NCI-H2029 treated with DMSO at 0.1 percent for 48 hours (cell line): ENCODE measurements at places on chromosomes 7 and 10.

DNA sequence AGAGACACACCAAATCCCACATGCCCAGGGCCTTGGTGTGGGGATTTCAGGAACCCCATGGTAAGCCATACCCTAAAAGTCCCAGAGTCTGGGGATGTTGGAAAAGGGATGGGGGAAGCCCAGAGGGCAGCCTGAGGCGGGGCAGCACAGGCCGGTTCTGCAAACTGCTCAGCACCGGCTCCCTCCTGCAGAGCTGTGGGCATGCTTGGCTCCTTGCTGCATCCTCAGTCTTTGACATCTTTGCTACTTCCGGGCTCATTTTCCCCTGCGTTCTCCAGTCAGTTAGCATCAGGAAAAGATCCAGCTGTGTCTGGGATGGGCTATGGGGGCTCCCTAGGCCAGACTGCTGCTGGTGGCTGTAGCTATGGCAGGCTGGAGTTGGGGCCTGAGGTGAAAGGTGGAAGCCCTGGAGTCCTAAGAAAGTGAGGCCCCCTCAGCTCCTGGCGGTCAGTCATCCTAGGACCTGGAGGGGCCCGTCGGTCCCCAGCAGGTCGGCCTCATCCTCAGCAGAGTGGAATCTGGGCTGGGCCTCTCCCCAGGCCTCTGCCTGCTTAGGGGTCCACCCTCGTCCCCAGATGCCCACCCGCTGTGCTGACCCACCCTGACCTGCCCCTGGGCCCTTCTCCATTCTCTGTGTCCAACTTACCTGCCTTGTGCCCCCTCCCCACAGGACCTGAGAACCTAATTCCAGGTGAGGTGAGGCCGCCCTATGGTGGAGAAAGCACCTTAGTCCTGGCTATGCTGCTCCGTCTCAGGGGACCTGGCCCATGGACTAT lies 9.3 kb downstream of the TBATA start:
- no peak for DNase-seq

DNA sequence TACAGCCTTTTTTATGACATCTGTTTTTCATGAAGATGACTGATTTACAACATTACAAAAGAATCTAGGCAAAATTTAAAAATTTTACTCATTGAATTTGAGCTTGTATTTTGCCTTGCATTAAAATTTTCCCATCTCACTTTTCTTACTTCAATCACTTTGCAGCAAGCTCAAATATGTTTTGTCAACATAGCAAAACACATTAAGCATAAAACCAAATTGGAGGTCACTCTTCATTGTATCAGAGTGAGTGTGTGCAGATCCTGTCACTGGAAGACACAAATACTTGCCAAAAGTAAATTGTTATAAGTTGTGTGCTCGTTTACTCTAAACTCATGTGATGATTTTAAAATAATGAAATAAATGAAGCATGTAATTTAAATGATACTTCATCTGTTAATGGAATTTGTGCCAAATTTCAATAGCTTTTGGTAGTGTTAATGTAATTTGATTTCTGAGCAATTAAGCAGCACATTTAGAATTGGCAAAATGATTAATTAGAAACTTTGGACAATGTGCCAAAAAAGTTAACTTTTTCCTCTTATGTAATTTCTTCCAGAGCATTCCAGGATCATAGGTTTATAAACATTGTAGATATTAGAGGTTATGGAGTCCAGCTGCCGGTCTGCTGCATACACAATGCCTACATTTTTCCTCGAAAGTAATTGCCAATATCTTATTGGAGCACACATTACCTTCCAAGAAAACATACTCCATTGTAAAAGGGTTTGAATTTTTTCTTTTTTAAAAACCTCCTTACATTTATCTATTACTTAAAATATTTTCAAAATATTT lies 1078.2 kb upstream of the LRRTM3 start:
- no peak for DNase-seq

DNA sequence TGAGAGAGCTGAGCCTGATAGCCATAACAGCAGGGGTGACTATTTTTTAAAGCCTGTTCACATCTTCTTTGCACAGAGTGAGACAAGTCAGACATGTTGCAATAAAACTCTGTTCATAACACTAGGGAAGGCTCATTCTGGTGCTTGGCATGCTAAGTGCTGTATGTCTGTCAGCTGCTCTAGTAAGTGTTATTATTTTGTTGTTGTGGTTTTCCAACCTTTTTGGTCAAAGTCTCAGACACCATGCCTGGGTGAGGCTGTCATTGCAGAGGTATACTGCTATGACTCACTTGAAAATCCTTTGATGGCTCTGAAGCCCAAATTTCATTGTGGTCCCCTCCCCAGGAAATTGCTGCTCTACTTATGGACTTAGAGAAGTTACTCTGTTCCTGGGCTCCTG lies 129.7 kb downstream of the ADRA2A start:
- DNase-seq, result no peak

DNA sequence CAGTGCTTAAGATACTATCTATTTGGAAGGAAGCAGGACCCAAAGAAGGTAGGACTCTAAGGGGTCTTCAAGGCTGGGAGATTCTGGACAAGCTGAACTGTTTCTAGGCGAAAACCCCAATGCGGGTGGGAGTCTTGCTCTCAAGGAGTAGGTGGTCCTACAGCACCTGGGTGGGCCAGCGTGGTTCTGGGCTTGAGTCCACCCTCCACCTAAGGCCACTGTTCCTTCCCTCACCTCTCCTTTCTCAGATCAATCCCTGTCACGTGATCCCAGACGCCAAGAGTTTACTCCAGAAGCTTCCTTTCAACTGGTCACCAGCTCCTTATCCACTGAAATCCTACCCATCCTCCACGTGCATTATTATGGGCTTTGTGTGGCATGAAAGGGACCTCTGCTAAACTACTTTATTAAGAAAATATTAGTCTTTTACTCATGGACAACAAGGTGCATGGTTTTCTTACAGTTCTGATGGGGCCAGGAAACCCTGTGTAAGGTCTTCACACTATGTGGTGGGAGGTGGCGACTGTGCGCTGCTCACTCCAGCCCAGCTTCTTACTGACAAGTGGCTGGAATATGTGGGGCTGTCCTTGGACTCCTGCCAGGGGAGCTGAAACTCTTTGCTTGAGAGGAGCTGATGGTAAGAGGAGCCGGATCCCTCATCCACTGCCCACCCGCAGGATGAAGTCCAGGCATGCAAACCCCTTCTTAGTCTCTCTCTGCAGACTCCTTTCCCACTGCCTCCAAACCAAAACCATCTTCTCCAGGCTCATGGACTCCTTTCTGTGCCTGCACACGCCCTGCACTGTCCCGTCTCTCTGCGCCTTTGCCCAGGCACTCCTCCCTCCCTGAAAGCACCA lies 1.6 kb downstream of the ZNF746 start:
- DNase-seq, result no peak

GRCh38 chr10:69075431-69075830 lies 12.5 kb upstream of the SRGN start:
- DNase-seq, result no peak

DNA sequence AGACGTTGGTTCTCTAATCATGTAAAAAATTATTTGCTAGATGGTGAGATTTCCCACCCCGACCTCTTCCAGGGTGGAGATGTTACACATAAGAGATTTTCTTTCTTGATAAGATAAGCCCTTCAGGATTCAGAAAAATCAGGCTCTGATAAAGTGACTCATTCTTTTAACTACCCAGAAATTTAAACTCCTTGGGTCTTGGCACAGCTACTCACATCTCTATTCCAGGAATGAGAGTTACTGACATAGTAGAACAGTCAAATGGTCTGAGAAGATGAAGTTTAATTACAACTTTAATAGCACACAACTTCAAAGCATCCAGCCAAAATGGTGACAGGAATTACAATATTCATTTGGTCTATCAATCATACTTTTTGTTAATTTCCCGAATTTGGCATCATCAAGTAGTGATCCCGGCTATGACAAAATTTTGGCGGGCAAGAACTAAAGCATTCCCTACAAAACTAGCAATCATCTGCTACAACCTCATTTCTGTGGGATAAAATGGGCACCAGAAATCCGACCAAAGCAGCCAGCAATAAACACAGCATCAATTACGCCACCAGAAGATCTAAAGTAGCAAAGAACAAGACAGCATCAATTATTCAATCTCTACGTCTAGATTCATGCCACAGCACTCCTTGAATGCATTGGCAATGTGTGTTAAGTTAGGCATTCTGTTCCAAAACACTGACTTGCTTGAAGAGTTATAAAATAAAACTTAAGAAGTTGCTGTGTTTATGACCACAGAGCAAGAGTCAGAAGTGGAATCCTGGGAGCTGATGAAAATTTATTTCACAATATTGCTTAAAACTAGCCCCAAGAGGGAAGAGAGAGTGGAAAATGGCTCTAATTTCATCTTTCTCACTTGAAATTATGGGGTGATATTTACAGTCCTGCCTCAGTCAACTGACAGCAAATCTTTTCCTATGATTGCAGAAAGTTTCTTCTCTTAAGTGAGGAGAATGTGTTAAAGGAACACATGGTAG lies 565.7 kb upstream of the ANKRD30A start:
- no peak for DNase-seq

DNA sequence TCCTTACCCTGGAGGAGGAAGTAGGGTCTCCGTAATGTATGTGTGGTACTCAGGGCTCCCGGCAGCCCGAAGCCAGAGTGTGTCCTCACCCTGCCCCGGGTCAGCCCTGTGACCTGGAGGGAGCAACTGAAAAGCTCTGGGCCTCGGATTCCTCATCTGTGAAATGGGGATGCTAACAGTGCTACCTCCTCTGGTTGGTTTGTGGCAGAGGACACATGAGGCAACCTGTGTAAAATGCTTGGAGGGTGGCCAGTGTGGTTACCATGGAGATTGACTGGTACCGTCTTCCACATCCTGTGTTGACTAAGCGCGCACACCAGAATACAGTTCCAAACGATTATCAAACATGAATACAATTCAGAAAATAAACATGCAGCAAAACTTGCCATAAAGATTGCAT lies 163.8 kb upstream of the KLF6 start:
- DNase-seq, result no peak

- DNase-seq, result no peak
These were observed 373.6 kb downstream of the DNAJB6 start for GRCh38 chr7:157710396-157710795.

DNA sequence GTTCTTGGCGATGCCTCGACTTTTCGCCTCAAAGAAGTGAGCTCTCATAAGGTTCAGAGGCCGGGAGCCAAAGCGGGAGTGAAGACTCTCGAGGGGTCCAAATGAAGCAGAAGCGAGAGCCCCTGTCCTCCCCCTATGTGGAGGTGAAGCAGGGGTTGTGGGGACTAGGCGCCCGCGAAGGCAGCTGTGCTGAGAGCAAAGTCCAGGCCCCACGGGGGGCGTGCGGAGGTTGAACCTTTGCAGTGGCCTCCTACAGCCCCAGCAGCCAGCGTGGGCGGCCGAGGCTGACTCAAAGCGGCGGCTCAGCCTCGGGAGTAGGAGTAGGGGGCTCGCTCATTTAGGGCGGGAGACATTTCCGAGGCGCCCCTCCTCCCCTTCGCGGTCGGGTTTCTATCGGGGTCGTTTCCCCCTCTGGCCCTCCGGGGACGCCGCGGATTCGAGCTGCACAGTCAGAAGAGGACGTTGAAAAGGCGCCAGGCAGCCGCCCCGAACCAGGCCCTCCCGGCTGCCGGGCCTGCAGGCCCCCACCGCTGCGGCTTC lies 553 bp upstream of the ADD3 start:
- DNase-seq, result no peak

GRCh38 chr10:29542723-29543122 lies 92.0 kb downstream of the SVIL start:
- no peak for DNase-seq

DNA sequence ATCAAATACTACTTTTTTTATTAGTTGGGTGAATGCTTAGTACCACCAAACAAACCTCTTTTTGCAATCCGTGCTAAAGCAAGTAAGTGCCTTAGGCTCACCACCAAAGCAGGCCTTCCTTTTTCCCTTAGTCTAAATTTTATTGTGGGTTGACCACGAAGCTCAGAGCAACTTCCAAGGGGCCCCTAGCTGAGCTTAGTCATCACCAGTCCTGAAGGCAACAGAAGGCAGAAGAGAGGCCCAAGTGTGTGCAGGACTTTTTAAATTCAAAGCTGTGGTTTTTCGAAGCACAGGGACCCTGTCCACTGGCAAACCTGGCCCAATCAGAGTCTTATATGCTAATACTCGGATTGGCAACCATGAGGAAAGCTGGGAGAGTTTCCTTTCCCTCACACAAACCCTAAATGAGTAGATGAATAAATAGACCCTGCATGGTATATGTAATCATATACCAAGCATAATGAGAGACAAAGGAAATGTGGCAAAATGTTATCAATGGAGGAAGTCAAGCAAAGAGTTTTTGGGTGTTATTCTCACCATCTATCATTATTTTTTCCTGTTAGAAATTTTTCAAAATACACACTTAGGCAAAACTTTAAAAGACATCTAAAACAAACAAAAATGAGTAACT lies 453.2 kb upstream of the GALNT17 start:
- DNase-seq, result no peak

DNA sequence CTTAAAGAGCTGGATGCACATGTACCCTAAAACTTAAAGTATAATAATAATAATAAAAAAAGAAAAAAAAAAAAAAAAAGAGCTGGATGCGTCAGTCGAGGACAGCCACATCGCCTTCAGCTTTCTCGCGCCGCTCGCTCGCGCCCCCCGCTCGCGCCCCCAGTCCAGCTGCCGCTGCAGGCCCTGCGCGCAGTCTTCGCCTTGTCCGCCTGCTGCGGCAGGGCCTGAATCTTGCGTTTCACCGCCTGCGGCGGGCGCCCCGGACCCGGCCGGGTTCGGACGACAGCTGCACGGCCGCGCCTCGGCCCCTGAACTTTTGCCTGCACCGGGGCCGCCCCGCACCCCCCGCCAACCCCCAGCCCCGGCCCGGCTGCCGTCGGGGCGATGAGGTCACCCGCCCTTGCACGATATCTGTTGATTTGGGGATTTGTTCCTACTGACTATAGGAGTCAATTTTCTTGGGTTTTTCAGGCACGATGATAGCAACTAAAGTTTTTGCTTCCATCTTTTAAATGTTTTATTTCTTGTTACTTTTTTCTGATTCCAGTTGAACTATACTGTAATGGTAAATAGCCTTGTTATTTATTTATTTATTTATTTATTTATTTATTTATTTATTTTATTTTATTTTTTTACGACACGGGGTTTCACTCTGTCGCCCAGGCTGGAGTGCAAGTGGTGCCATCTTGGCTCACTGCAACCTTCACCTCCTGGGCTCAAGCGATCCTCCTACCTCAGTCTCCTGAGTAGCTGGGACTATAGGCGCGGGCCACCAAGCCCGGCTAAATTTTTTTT lies 33.5 kb upstream of the CPN1 start:
- DNase-seq, result no peak

GRCh38 chr10:6164271-6165095 lies 38.2 kb upstream of the PFKFB3 start:
- DNase-seq, result no peak

GRCh38 chr10:79105150-79105739 lies 36.5 kb downstream of the ZMIZ1 start:
- DNase-seq, result no peak

GRCh38 chr7:3134745-3135144 lies 91.1 kb upstream of the CARD11 start:
- no peak for DNase-seq

GRCh38 chr7:102944241-102944640 lies 31.4 kb downstream of the LRRC17 start:
- no peak for DNase-seq

- DNase-seq, result no peak
These were observed 594 bp upstream of the RP9 start for GRCh38 chr7:33109758-33110238.

- DNase-seq, result no peak
These were observed 28.2 kb downstream of the SKIDA1 start for GRCh38 chr10:21497177-21497807.
